ENCODE measurements at places on chromosomes 2 and 18.

- no peak for DNase-seq
These were observed 165.2 kb downstream of the SLC8A1 start for GRCh38 chr2:40286721-40287120.

- no peak for DNase-seq
These were observed 247.0 kb downstream of the AGAP1 start for GRCh38 chr2:235740821-235741220.

GRCh38 chr2:32905270-32905669 lies 41.5 kb upstream of the LTBP1 start:
- no peak for DNase-seq

DNA sequence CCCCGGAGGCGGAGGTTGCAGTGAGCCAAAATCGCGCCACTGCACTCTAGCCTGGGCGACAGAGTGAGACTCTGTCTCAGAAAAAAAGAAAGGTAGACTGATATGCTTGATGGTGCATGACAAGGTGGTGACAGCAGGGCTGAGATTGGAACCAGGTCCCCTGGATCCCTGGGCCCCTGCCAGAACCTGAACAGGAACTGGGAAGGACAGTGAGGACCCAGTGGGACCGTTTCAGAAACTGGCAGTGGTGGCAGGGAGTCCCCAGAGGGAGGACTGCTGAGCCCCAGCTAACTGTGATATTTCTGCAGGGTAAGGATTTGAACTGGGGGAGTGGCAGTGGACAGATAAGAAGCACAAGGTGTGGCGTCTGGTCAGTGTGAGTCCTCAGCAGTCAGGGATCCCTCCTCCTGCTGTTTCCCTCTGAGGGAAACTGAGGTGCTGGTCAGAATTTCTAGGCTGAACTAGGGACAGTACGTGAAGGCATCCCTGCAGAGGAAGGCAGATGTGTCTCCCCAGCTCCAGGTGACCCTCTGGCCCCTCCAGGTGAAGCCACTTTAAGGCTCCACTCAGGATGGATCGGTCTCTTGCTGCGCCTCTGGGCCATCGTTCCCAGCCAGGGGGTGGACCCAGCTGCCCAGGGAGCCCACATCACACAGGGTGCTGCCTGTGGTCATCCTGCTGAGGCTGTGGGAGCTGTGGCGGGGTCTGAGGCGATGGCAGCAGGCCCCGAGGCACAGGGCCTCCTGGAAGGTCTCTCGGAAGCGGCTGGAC lies 5.6 kb downstream of the NMUR1 start:
- DNase-seq: no peak

- no peak for DNase-seq
These were observed 160.9 kb downstream of the RDH14 start for GRCh38 chr2:18399601-18400000.

- DNase-seq: no peak
These were observed 22.2 kb upstream of the NAB1 start for GRCh38 chr2:190626641-190627210.

DNA sequence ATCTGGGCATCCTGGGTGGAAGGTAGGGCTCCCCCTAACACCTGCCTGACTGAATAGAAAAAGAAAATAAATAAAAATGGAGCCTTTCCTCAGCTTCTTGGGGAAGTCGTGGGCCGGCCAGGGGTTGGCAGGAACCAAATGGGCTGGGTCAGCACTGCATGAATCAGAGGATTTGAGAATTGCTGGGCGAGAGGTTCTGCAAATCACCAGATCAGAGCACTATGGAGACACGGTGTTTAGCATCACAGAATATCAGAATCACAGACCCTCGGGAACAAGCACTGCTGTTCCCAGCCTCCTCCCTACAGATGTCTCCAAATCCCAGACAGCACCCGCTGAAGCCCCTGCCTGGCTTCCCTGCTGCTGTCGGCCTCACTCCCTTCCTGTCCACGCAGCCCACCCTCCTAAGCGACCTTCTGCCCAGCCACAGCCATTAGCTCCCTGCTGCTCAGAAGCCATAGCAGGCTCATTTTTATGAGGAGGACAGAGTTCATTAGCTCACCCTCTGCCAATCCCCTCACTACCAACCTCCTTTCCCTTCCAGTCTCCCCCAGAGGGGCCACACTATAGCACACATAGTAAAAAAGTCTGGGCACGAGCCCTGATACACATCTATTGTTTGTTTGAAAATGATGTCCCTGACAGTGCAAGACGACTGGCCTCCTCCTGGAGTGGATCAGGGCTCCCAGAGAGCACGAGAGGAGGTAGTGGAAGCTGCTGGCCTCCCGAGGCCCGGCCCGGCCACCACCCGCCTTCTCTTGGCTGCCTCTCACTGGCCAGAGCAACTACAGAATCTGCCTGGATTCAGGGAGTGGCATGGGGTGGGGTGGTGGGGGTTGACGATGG lies 64.6 kb upstream of the TAF1B start:
- no peak for DNase-seq

DNA sequence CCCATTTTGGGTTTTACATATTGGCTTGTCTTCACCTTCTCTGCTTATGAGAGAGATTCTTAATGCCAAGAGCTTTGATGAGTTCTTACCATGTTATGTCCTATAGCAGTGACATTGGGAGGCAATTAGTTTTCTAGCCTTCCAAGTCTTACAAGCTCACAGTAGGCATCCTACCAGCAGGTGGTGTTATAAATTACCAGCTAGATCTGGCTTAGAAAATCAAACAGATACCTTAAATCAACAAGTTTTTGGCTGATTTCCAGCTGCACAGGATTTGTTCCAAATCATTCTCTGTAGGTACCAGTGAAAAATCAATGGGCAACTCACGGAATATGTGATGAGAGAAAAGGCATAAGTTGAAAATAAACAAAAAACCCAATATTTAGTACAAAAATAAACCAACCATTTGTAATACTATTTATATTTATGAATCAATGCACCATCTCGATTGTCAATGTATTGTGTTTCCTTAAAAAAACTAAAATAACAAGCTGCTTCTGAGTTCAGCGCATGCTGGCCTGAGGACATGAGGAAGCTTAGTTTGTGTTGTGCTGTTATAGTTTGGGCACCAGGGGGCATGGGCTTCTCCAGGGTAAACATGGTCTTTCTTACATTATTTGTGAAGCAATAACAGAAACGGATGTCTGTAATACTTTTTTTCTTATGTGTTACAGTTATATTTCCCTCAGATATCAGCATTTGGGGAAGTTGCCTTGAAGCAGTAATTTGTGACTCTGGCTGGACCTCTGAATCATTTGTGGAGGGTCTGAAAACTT lies 34.1 kb upstream of the NXPH2 start:
- DNase-seq: no peak

DNA sequence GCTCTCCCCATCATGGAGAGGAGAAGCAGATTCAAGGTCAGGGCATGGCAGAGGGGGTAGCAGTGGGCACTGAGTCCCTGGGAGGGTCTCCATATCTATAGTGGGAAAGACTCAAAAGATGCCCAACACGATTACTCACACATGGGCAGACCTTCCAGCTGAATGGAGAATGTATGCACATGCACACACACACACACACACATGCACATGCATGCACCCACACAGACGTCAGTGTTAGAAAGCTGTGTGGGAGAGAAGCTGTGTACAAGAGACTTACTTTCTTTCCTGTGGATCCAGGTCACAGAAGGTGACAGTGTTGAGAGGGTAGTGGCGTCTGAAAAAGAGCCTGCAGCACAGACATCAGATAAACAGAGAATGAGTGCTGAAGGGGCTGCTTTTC lies 194.5 kb downstream of the TNS1 start:
- no peak for DNase-seq

Data from CD4-positive, alpha-beta T cell treated with Interleukin-6 at 100 ng/mL for 8 hours (primary cell).